T-helper 9 cell (primary cell): ENCODE measurements at places on chromosomes 7 and 10.

DNA sequence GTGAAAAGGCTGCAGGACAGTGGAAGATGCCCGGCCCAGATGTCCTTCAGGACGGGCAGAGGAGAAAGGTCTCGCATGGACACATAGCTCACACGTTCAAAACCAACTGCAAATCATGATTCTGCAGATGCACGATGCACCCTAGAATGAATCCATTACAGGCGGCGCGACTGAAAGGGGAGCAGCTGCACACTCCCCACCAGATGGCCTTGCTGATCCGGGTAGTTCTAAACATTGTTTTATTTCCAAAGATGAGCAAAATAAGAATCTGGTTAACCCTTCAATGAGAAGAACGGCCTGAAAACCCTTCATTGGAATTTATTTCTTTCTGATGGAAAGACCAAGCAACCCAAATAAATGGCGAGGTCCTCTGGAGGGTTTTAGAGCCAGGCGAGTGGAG is 33.8 kb downstream of the CHST15 start:
- DNase-seq: no peak

DNA sequence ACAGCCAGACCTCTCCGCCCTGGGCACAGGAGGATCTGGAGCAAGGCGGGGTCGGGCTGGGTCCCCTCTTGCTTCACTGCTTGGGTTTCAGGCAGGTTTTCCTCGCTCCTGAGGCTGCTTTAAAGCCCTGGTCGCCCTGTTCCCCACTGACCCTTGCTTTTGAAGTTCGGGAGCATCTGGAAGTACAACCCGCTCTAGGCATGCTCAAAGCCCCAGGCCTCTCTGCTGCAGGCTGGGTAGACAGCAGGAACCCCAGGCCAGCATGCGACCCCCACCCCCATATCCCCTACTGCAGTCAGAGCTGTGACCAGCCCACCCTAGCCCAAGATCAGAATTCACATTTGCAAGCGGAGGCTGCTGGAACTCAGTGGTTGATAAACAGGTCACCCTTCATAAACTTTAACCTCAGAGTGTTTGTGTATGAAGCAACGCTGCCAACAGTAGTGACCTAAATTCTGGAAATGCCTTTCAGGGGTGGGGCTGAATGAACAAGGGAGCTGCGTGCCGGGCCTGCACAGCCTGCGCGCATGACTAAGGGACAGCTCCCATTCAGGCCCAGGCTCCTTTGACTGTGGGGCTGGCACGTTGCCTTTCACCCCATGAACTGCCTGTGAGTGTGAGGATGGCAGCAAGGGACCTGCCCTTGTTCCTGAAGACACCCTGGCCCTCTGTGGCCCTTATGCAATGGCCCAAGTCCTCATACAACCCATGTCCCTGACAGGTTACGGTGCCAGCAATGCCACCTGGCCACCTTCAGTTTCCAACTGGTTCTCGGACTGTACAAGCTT is 52.5 kb downstream of the PROSER2 start:
- no peak for DNase-seq

GRCh38 chr7:78296046-78296597 is 497.5 kb downstream of the PHTF2 start:
- no peak for DNase-seq

- no peak for DNase-seq
Measured at GRCh38 chr10:103800789-103801540, 54.4 kb downstream of the SH3PXD2A start.

DNA sequence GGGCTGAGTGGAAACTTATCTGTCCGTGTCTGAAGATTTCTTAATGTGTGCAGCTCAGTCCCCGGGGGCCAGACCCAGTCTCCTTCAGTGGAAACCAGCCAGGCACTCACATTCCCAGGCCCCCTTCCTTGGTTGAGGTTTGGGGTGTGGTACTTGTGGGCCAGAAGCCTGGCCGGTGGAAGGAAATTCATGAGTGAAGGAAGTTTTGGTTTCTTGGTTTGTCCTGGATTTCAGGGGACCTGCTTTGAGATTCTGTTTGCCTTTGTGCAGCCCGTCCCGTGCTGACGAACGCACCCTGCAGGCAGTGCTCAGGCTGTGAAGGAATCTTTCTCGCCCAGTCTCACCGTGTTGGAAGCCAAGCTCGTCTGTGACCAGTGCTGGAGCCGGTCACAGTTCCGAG is 2.9 kb downstream of the INPP5A start:
- no peak for DNase-seq
